ENCODE measurements at places on chromosomes 6 and 20. TPM values are rescaled to one million over a fixed set of nuclear protein-coding genes. Genes with fewer than 3 reads are reported as not detected.

The NKX2-2 gene
- 0.13 TPM for total RNA-seq

DNA sequence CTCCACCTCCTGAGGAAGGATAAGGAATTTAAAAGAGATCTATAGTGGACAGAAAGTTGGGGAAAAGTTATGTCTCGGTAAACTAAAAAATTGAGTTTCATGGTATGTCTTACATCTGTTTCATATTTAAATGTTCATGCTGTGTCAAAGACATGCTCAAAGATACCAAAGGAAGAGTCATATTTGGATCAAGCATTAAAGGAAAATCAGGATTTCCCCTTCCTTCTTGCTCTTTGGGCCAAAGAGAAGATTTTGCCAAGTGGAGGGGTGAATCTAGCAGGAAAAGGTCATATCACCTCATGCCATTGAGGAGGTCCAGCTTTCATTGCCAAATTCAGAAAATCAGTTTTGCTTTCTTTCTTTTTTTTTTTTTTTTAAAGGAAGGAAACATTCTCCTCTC is 192.4 kb downstream of the OGFRL1 start:
- no peak for DNase-seq

GRCh38 chr20:32583581-32584070 is 1.5 kb downstream of the NOL4L start:
- no peak for DNase-seq

The SCRT2 gene
- not detected for total RNA-seq

GRCh38 chr6:68559070-68559469 is 76.0 kb upstream of the ADGRB3 start:
- no peak for DNase-seq

GRCh38 chr20:61299618-61300017 is 47.6 kb downstream of the CDH4 start:
- no peak for DNase-seq

- DNase-seq = no peak
These were observed 30.1 kb upstream of the APMAP start for GRCh38 chr20:25022680-25023079.

The DDX43 gene
- total RNA-seq = not detected

DNA sequence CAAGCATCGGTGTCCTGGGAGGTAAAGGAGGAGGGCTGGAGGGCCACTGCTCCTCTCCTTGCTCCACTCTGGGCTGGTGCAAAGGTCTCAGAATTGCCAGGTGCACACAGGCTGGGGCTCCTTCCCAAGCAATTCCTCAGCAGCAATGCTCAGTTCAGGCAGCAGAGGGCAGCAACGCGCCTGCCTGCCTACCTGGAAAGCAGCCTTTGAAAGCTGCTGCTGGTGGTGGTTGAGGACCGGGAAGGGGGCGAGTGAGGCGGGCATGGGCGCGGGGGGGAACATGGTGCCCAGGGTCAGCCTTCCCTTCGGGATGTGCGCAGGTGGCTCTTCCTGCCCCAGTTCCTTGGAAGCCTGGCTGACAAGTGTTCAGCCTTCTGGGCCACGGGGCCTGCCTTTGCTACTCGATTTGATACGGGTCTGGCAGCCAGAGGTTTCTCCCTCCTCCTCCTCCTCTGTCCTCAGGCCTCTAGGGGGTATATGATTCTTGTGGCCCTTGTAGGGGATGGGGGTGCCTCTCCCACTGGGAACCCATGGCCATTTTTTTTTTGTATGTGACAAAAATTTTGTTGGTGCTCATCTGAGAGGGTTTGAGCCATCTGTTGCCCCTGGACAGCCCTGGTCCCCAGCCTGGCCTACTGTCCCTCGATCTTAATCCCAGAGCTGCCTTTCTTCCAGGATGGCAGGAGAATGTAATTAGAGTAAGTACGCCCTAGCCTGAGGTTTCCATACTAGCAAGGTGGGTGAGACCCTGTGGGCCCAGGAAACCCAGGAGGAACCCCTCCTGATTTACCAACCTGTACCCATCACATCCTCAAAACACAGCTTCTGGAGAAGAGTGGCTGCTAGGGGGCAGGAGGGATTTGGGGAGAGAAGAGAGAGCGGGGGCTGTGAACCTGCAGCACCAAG is 20.1 kb downstream of the MRPS18A start:
- peak; percentile 71 for DNase-seq

All from HT1080 (cell line).